ENCODE measurements at places on chromosomes 5 and 9.

DNA sequence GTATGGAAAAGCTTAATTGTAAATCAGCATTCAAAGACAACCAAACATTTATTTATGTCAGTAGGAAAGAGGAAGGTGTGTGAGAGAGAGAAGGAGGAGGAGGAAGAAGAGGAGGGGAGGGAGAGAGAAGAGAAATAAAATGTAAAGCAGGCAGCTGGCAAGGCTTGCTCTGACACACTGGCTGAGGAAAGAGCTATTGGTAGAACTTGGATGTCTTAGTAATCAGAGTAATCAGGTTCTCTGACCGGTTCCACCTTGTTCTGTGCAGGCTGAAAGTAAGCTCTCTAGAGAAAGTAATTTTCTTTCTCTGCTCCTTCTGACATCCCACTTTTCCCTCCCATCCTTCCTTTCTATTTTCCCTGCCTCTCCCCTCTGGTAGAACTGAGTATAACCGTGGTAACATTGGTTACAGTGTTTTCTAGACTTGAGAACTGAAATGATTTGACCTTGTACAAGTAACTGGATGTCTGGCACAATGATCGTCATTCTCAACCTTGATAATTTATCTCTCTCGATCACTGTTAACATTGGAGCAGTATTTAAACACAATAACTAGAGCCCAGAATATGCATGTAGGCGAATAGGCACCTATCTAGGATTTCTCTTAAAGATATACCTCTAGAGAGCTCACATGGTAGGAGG is 33.3 kb downstream of the TLE4 start:
- DNase-seq: no peak

- DNase-seq: no peak
These were observed 1.1 kb upstream of the LCN9 start for GRCh38 chr9:135661816-135662560.

GRCh38 chr5:133396814-133397213 is 215.5 kb downstream of the FSTL4 start:
- DNase-seq: no peak

GRCh38 chr5:108249095-108249784 is 132.7 kb downstream of the FBXL17 start:
- no peak for DNase-seq

GRCh38 chr9:16245756-16246440 is 624.6 kb downstream of the BNC2 start:
- DNase-seq: no peak

- peak; percentile 86 for DNase-seq
These were observed 779 bp downstream of the FAM13B start for GRCh38 chr5:138032028-138032571.

All from Kasumi-1 (cell line).